ENCODE measurements at places on chromosomes 2 and 18.

- no peak for DNase-seq
These were observed 193.4 kb downstream of the WDR7 start for GRCh38 chr18:56844556-56844955.

DNA sequence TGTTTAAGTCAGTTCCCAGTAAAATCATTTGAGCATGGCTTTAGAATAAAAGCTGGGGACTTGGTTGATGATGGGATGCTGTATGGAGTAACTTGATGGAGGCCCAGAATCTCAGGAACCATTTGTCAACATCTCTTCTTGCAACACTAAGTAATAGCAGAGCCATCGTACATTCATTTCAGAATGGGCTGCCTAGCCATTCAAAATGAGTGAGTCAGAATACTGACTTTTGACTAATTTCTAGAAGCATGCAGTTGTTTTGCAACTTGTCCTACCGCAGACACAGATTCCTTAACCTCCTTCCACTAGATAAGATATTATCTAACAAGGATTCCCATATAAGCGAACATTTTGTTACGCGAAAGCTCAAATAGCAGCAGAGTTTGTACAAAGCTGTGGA lies 229.5 kb downstream of the CNTNAP5 start:
- DNase-seq: no peak

DNA sequence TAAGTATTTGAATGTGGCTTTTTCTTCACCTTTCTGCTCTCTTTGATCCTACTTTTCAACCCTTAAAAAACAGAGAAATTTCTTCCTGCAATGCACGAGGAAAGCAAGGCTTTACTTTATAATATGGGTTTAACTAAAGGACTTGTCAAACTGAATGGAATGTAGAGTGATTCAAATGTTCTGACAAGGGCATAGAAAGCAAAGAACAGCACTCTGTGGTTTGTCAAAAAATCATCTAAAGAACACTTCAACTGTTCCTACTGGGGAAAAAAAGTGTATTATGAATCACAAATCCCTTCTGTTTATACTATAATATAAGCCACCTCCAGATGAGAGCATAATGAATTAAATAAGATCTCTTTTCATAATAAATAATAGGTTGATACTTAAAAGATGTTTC lies 45.0 kb upstream of the RIT2 start:
- DNase-seq: no peak

- peak; percentile 12 for DNase-seq
These were observed 55.3 kb downstream of the DCC start for GRCh38 chr18:52395146-52395852.

DNA sequence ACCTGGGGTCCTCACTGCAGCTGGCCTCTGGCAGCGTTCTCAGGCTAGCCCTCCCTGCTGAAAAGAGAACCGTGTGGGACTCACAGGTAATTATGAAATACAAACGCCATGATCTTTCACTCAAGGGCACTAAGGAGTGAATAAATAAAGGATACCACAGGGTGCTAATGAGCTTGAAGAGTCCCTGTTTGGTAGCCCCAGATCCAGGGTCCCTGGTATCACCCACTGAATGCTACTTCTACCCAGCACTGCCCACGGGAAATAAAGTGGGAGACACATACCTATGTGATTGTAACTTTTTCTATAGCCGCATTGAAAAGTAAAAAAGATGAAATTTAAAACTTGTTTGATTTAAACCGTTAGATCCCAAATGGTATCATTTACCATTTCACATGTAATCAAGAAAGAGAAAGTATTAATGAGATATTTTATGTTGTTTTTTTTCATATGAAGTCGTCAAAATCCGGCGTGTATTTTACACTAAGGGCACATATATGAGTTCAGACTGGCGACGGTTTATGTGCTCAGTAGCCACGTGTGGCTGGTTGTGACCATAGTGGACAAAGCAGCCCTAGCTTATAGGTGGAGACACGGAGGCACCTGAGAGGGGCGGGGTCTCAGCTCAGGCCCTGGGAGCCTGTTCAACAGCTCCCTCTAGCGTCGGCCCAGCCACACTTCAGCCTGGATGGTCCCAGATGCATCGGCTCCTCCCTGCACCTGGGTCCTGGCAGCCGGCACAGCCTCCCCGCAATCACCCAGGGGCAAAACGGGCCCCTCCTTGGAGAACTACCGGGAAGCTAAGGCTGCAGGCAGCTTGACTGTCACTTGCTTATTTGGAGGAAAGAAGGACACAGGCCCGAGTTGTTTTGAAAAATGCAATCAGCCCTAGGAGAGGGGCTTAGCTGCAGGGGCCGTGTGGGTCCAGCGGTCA lies 39.2 kb downstream of the ODC1 start:
- peak; percentile 93 for DNase-seq

DNA sequence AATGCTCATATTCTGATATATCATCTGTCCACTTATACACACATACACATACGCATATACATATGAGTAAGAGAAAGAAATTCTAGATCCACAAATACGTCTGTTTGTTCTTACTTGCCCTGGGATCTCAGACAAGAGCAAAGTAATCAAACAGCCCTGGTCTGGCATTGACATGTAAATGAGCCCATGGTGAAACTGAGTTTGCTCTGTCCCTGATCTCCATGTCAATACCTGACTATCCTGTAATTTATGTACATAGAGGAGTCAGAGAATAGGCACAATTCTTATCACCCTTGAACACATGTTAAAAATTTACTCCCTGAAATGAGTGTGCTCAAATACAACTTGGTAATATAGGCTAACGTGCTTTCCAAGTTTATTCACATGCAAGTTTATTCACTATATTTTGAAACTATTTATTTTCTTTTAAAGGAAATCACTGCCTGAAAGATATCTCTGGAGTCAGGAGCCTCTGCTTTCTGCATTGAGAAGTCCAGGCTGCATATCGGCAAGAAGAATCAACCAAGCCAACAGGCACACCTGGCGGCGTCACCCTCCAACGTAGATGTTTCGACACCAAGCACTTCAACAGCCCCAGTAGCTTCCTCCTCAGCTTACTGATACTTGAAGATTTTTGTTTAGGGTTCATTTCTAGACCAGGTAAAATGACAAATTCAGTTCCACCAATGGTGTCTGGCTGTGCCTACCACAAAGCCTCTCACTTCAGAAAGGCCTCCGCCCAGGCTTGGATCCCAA lies 100.6 kb downstream of the CMPK2 start:
- no peak for DNase-seq

DNA sequence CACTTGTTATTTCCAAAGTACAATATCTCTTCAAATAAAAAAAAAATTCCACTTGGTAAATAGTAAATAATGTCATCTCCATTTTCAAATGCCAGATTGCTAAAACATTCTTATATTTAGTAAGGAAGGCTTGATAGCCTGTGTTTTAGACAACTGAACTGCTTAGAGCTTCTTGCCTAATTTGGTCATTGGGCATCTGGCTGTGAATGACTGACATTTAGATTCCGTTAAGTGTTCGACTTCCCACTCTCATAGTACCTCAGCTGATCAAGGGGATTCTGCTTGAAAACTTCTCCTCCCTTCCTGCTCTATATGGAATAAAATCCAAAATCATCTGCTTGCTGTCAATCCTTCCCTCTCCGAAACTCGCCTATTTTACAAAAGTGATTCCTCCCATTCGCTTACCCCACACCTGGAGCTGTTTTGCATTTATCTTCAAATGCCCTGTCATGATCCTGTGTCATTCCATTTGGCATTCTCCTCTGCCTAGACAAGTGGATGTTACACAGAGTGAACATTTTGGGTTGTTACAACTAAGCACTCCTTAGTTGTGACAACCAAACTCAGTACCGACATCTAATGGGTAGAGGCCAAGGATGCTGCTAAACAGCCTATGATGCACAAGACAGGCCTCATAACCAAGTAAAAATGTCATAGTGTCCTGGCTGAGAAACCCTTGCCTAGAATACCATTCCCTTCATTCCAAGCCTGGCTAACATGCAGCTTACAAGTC lies 181.0 kb downstream of the CDH2 start:
- no peak for DNase-seq

- no peak for DNase-seq
These were observed 330.3 kb upstream of the KCNJ3 start for GRCh38 chr2:154368153-154368552.

DNA sequence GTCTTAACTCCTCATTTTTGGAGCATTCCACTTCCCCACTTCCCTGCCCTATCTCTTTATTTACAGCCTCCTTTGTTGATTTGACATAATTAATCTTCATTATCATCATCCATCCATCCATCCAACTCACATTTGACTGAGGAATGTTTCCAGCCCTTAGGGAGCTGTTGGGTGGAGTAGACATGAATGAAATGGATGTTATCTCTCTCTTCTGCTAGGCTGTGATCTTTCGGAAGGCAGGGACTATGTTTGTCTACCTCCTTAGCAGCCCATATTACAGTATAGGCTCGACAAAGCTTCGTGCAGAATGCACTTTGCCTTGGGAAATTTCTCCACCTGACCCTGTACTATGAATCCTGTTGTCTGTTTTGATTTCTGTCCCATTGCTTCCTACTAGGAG lies 7.7 kb upstream of the EFEMP1 start:
- no peak for DNase-seq

GRCh38 chr2:154259030-154259429 lies 387.3 kb downstream of the GALNT13 start:
- no peak for DNase-seq

- DNase-seq: no peak
These were observed 25.9 kb downstream of the ENOSF1 start for GRCh38 chr18:686339-687111.

DNA sequence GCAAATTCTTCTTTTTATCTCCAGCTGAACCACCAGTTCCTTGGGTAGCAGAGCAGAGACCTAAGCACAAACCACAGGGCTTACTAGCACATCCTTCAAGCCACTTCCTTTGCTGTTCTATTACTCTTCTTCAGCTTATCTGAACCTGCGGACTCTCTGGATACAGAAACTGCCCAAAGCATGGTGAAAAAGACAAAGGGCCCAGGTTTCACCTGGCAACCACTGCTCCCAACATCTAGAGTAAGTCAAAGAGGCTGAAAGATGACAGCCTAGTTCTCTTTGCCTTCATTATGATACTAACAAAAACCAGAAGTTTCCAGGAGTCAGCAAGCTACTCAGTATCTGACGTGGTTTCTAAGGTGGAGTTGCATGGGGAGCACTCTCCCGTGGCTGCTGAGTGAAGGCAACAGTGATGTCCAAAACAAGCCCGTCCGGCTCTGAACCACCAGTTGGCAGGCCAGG lies 43.4 kb downstream of the KANSL3 start:
- no peak for DNase-seq

- DNase-seq: no peak
These were observed 53.5 kb downstream of the DARS1 start for GRCh38 chr2:135931776-135932443.

DNA sequence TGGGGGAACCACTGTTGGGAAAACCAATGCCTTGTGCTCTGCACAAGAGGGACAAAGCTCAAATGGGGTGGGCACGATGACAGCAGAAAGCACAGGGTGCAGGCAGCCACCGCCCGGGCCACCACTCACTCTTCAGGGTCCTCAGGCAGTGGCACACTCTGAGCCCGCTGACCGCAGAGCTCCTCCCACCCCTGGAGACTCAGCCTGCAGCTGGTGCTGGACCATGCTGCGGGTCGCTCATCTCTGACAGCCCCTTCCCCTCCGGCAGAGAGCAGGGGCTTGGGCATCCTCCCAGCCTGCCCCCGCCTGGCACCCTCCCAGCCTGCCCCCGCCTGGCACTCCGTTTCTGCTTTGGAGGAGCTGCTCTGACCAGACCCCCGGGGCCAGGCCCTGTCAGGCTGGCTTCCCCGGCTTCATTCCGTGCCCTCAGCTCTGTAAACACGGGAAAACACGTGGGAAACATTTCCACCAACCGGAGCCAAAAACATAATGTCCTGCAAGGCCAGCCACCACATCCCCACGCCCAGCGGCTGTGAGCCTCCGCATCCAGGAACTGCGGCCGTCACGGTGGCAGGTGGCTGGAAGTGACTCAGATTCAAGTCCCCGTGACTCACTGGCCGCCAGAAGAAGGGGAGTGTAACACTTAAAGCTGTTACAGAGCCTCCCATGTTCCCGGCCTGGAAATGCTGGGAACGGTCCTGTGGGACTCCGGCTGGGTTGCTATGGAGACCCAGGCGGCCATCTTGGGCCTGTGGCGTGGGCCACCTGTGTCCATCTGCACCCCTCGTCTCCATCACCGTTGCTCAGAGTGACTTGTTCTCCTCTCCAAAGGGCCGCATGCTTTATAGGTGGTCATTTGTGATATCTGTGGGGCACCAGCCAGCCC lies 6.8 kb upstream of the SNED1 start:
- DNase-seq: no peak

- DNase-seq: no peak
These were observed 1060.8 kb downstream of the CNTNAP5 start for GRCh38 chr2:125085904-125086303.

DNA sequence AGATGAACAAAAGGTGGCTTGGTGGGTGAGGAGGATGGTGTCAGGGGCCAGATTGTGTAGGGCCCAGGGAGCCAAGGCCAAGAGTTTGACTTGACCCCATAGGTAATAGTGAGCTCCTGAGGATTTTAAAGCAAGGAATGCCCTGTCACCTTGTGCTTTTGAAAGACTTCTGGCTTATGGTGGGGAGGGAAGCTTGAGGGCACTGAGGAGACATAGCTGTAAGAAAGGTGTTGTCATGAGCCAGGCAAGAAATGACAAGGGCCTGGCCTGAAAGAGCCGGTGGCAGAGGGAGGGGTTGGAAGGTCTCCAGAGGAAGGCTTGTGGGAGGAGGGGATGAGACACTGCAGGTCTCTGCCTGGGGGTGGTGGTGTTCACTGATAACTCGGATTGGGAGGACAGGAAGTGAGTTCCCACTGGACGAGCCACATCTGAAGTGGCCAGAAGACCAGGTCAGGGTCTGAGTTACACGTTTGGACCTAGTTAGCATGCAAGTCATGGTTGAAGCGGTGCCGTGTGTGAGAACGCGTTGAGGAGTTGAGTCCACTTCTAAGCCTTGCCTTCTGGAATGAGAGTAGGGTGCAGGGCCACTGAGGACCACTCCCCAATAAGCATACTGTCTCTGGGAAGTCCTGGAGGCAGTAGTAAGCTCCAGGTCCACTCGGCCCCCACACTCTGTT lies 64.3 kb downstream of the TET3 start:
- no peak for DNase-seq

DNA sequence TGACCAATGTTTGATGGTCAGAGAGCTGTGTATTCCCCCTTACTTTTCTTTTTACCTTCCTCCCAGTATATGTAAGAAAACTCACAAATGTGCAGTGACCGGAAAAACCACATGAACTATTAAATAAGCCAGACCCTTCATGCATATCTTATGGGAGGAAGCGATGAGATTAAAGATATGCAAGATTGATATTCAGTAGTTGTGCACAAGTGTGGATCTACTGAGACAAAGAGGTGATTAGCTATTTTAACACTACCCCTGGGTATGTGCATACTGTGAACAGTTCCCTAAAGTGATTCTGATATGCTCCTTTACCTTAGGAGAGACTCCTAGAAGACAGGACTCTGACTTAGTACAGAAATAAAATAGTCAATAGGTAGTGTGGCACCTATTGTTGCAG lies 328.3 kb downstream of the EPHA4 start:
- no peak for DNase-seq

Measured in RPMI8226 (cell line).